ENCODE measurements at places on chromosomes 1 and 21. TPM values are rescaled to one million over a fixed set of nuclear protein-coding genes. Genes with fewer than 3 reads are reported as not detected.

The KRTAP19-1 gene
- not detected for total RNA-seq

The CLDN17 gene
- total RNA-seq: not detected

The COL11A1 gene
- 0.31 TPM for total RNA-seq

The HLCS gene
- 21.1 TPM for total RNA-seq

The ACTL8 gene
- total RNA-seq: 0.31 TPM
